Pulmonary artery endothelial cell (primary cell): ENCODE measurements at places on chromosomes 5 and 9. TPM values are rescaled to one million over a fixed set of nuclear protein-coding genes. Genes with fewer than 3 reads are reported as not detected.

NDUFS4 gene
- 93.8 and 118 TPM in 2 replicates for total RNA-seq

WHRN gene
- total RNA-seq: 0.14 and 0.20 TPM in 2 replicates

SLC28A3 gene
- not detected in 2 replicates for total RNA-seq

TAS2R1 gene
- not detected in 2 replicates for total RNA-seq

SLC34A1 gene
- total RNA-seq: not detected in 2 replicates

SLC6A3 gene
- total RNA-seq: not detected in 2 replicates

LCN1 gene
- total RNA-seq: not detected in 2 replicates

NTRK2 gene
- under 0.01 and 0.04 TPM in 2 replicates for total RNA-seq

SLC46A2 gene
- total RNA-seq: not detected in 2 replicates

TAF11L5 gene
- not detected in 2 replicates for total RNA-seq

SHOC1 gene
- not detected in 2 replicates for total RNA-seq

COL27A1 gene
- total RNA-seq: 4.4 and 8.2 TPM in 2 replicates

LHX3 gene
- not detected in 2 replicates for total RNA-seq

PFN3 gene
- total RNA-seq: not detected in 2 replicates

COQ4 gene
- 24.4 and 28.1 TPM in 2 replicates for total RNA-seq

TAF7 gene
- 70.7 and 109 TPM in 2 replicates for total RNA-seq

PCDHGA6 gene
- 1.3 and 1.4 TPM in 2 replicates for total RNA-seq
